ENCODE measurements at places on chromosomes 16 and 17. TPM values are rescaled to one million over a fixed set of nuclear protein-coding genes. Genes with fewer than 3 reads are reported as not detected.

- DNase-seq, result no peak
- no peak overlapping the region for H3K27ac ChIP-seq
- H3K4me1 ChIP-seq, result no peaks in the 10 kb centered on the region
Measured at GRCh38 chr16:52533296-52533695, 13.6 kb downstream of the TOX3 start.

DNA sequence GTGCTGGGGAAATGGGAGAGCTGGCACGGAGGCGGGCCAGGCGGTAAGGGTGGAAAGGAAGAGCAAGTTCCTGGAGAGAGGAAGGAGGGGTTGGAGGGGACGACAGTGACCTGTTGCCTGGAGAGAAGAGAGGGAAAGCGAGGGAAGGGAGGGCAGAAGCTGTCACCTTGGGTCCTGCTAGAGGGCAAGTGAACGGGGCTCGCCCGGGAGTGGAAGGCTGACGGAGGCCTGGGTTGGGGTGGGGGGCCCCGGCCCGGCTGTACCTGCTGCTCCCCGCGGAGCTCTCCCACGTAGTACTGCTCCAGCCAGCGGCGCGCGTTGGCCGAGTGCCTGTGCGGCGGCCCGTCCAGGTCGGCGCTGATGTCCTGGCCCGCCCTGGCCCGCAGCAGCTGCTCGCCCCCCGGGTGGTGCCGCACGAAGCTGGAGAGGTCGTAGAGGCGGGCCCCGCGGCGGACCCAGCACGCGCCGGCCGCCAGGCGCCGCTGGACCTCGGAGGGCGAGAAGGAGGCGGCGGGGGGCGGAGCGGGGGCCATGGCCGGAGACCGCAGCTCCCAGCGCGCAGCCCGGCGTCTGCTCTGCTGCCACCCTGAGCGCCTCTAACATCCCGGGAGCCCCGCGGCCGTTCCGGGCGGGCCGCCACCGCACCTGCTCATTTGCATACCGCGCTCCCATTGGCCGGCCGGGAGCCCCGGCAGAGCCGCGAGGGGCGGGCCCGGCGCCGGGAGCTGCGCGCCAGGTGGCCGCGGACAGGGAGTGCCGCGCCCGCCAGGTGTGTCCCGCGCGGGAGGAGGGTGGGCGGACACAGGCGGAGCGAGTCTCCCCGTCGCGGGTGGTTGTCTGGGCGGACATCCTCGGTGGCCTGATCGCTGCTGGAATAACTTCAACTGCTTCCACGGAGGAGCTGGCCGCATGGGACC lies at the start of gene FA2H:
TSS of gene FA2H (minus strand) at position 598 of the 917 bp plus-strand sequence. CDS start at position 533, 65 bp downstream.
- H3K27ac ChIP-seq, result no peak within 1 kb of the TSS
- peaks cover 11% of the 10 kb centered on the region for H3K4me1 ChIP-seq
- DNase-seq, result peak; percentile 81

DNA sequence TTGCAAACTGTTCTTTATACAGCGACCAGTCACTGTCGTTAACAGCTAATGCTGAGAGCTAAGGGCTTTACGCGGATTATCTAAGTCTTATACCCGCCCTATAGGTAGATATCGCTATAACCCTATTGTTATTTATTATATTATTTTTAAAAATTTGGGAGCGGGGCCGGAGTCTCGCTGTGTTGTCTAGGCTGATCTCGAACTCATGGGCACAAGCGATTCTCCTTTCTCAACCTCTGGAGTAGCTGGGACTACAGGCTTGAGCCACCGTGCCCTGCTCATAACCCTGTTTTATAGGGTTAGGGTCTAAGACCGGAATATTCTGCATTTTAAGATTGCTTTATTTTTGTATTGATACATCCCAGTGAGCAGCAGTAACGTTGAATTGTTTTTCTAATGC lies 24.7 kb downstream of the DEF8 start:
- H3K4me3 ChIP-seq, result peak overlapping the region; percentile 95
- peaks cover 9% of the 10 kb centered on the region for H3K36me3 ChIP-seq
- H3K4me1 ChIP-seq, result peaks cover 40% of the 10 kb centered on the region
- H3K27ac ChIP-seq, result peak overlapping the region; percentile 93

- no peak overlapping the region for H3K27ac ChIP-seq
- no peaks in the 10 kb centered on the region for H3K36me3 ChIP-seq
- no peaks in the 10 kb centered on the region for H3K27me3 ChIP-seq
- H3K4me3 ChIP-seq, result no peak overlapping the region
- DNase-seq, result no peak
- H3K4me1 ChIP-seq, result no peaks in the 10 kb centered on the region
Measured at GRCh38 chr17:28972437-28972836, 21.1 kb upstream of the PHF12 start.

GRCh38 chr16:11384956-11385586 lies 39.8 kb downstream of the RMI2 start:
- peaks cover 4% of the 10 kb centered on the region for H3K27me3 ChIP-seq
- H3K4me1 ChIP-seq, result peaks cover 6% of the 10 kb centered on the region
- H3K4me3 ChIP-seq, result no peak overlapping the region

- DNase-seq, result no peak
- H3K36me3 ChIP-seq, result no peaks in the 10 kb centered on the region
- H3K4me1 ChIP-seq, result no peaks in the 10 kb centered on the region
- no peak overlapping the region for H3K4me3 ChIP-seq
Measured at GRCh38 chr16:87658564-87659225, 56.4 kb downstream of the JPH3 start.

DNA sequence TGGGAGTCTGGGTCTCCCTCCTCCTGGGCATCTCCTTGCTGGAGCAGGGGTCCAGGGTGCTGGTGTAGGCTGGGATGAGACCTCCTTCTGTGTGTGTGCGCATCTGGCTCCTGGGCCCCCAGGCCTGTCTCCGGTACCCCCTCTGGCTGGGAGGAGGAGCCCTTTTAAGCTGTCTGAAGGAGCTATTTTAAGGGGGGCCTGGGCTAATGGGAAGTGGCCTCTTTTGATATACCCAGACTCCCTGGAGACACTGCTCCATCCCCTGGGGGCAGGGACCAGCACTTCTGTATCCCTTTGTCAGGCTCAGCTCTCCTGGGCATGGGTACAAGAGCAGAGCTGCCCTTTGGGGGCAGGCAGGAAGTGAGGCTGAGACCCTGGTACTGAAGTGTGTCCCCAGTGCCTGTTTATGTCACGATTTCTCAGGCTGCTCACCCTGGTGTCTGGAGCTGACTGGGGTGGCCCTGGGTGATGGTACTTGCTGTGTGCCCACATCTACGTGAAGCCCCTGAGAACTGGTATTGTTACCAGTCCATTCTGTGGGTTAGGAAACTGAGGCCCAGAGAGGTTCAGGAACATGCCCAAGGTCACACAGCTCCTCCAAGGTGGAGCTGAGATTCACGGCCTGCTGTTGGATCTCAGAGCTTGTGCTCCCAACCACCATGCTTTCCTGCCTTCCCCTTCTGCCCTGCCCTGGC lies 6.5 kb downstream of the ADCY7 start:
- peaks cover 19% of the 10 kb centered on the region for H3K36me3 ChIP-seq
- peak overlapping the region; percentile 99 for H3K27ac ChIP-seq
- DNase-seq, result no peak
- no peak overlapping the region for H3K4me3 ChIP-seq

DNA sequence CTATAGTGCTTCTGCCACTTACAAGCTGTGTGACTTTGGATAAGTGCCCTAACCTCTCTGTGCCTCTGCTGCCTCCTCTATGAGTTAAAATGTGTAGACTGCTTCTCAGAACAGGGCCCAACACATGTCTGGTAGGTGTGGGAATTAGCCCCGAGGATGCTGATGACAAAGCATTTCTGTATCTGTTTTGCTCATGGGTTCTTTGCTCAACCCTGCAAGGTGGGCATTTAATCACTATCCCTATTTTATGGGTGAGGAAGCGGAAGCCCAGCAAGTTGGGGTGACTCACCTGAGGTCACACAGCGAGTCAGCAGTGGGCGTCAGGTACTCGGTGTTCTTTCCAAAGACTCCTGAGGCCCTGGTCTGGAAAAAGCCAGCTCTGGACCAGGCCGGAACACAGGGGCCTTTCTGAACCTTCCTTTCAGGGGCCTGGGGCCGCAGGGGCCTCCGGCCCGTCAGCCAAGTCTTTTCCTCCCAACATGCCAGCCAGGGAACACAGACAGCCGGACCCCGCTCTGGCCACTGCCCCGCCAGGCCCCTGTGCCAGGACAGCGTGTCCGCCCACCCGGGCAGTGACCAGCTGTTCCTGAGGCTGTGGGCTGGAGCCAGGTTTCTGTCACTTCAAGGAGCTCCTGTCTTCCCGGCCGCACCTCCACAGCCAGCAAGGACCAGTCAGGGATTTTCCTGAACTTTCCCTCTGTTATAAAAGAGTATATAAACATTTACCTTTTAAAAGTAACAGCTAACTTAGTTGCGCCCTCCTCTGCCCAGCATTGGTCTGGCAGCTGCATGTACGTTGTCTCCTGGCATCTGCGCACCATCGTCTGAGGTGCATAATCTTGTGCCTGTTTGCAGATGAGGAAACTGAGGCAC lies 62.5 kb downstream of the SREBF1 start:
- H3K27me3 ChIP-seq, result no peaks in the 10 kb centered on the region
- no peak overlapping the region for H3K4me3 ChIP-seq
- H3K36me3 ChIP-seq, result no peaks in the 10 kb centered on the region
- H3K4me1 ChIP-seq, result peaks cover 5% of the 10 kb centered on the region
- H3K27ac ChIP-seq, result no peak overlapping the region

GRCh38 chr17:71402661-71403141 lies 718.1 kb upstream of the SOX9 start:
- no peak overlapping the region for H3K4me3 ChIP-seq
- no peaks in the 10 kb centered on the region for H3K4me1 ChIP-seq
- no peak for DNase-seq
- H3K36me3 ChIP-seq, result no peaks in the 10 kb centered on the region

DNA sequence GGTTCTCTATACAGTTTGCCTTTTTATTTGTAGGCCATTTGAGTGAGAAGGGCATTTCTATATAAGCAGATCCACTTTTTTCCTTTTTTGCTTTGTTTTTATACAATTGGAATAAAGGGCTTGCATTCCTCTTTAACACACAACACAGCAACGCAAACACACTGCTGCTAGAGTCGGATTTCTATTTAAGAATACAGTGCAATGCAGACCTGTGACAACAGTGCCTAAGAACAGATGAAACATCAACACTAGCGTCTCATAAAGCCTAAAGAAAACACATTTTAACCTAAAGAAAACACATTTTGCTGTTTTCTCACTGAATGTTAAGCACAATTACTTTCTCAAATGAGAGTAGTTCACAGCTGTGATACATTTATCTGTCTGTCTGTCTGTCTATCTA lies 1141.1 kb downstream of the CDH11 start:
- peaks cover under 1% of the 10 kb centered on the region for H3K36me3 ChIP-seq
- H3K4me3 ChIP-seq, result no peak overlapping the region
- no peaks in the 10 kb centered on the region for H3K4me1 ChIP-seq
- no peak overlapping the region for H3K27ac ChIP-seq
- no peak for DNase-seq

DNA sequence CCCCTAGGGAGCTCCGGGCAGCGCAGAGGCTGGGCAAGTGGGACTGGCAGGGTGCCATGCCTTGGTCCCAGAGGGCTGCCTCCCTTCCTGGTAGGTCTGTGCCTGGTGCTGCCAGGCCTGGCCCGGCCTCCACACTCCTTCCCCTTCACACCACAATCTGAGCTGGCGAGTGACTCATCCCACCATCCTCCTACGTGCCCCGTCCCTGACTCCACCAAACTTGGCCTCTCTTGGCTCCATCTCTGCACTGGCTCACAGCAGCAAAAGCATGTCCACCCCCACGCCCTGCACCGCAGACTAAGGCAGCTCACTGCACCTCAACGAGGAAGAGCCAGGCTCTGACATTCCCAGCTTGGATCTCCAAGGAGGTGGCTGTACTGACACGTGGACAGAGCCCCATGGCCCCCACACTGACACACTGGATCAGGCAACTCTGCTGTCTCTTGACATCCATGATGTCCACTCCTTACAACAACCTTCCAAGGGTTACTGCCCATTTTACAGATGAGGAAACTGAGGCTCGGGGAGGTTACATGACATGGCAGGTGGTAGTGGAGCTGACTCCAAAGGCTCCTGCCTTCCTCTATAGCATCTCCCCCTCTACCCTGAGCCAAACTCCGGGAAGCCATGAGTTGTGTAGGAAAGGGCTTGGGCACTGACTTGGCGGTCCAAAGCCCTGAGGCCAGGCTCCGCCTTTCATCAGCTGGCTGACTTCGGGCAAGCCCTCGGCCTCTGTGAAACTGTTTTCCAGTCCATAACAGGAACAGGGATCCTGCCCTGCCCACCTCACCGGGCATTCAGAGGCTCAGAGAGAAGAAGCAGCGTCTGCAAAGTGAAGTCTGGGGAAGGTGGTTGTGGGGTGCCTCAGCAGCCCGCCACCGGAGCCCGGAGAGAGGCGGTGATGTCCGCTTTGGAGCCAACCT lies 20.1 kb upstream of the KRT19 start:
- H3K36me3 ChIP-seq, result peaks cover 2% of the 10 kb centered on the region
- H3K4me3 ChIP-seq, result no peak overlapping the region
- peaks cover 21% of the 10 kb centered on the region for H3K4me1 ChIP-seq

- DNase-seq, result no peak
- H3K4me3 ChIP-seq, result no peak overlapping the region
- H3K27me3 ChIP-seq, result no peaks in the 10 kb centered on the region
- H3K27ac ChIP-seq, result no peak overlapping the region
- no peaks in the 10 kb centered on the region for H3K36me3 ChIP-seq
- peaks cover 11% of the 10 kb centered on the region for H3K4me1 ChIP-seq
Measured at GRCh38 chr17:19868079-19868395, 301 bp upstream of the ULK2 start.

DNA sequence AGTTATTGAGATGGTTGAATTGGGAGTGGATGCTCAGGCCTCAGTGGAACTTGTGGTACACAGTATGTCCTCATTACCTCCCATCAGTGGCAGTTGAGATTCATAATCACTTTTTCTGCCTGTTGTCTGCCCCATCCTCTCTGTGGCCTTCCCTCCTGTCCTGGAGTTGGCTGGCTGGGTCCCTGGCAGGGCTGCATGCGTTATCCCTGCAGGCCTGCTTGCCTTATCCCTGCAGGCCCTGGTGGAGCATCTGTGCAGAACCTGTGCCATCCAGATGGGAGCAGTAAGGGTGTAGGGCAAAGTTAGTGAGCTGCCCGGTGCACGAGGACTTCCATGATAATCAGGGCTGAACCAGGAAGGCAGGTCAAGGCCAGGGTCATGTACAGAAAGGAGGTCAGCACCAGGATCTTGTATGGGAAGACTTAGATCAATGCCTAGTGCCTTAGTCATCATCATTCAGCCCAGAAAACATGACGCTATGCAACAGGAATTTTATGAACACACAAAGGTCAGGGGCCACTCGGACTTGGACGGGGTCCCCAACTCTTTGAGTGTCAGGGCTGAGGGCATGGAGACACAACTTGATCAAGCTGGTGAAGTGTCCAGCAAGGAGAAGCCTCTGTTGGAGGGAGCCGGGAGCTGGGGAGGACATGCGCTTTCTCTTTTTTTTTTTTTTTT lies 47.2 kb downstream of the ABCC1 start:
- DNase-seq, result no peak
- H3K27me3 ChIP-seq, result no peaks in the 10 kb centered on the region
- no peak overlapping the region for H3K4me3 ChIP-seq
- H3K4me1 ChIP-seq, result peaks cover 44% of the 10 kb centered on the region

GRCh38 chr16:19830902-19831560 lies 53.6 kb downstream of the GPRC5B start:
- H3K36me3 ChIP-seq, result no peaks in the 10 kb centered on the region
- no peak overlapping the region for H3K4me3 ChIP-seq
- H3K27ac ChIP-seq, result no peak overlapping the region
- no peaks in the 10 kb centered on the region for H3K4me1 ChIP-seq

BRIP1 gene
- total RNA-seq, result 15.8 TPM

RBL2 gene
- total RNA-seq, result 84.6 TPM

PYDC1 gene
- not detected for total RNA-seq

RNF222 gene
- not detected for total RNA-seq
